ENCODE measurements at places on chromosomes 4 and X.

GRCh38 chr4:88320224-88320779 is 35.9 kb upstream of the PPM1K start:
- DNase-seq, result no peak

GRCh38 chr4:186733778-186734177 is 10.1 kb upstream of the FAT1 start:
- no peak for DNase-seq

DNA sequence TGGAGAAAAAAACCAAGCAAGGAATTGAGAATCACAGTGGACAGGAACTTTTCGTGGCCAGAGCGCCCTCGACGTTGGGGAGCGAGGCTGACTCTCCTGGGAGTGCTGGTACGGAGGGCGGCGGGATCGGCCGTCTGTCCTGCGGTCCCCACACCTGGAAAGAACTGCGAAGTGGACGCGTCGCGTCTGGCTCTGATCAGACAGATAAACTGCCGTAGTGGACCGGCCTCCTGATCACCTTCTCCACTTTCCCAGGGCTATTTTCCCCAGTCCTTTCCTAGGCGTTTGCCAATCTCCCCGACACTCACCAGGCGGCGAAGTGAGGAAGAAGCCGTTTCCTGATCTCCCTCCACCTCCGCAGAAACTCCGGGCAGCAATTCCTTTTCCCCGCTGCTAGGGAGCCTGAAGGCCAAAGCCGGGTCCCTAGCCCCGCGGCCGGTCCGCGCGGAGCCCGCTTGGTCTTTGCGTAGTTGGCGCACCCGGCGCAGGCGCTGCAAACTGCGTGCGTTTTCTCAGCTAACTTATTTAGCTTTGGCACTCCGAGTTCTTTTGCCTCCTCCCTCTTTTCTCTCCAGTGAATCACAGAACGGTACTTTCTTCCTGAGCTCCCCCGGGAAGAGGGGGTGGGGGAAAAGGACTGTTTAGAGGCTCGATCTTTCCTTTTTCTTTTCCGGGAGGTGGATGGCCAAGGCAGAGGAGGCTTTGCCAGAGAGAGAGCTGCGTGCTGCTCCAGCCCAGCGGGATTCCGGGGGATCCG is at the start of gene ARSJ:
Gene ARSJ (minus strand): TSS at position 500 of the 757 bp plus-strand sequence. CDS start 813 bp downstream, outside the sequence.
- DNase-seq, result peak; percentile 67

- no peak for DNase-seq
Observed at GRCh38 chr4:10688022-10688421, 3.5 kb upstream of the CLNK start.

- DNase-seq, result peak; percentile 25
Observed at GRCh38 chr4:141011901-141012315, 121.4 kb downstream of the RNF150 start.

- DNase-seq, result peak; percentile 34
Observed at GRCh38 chr4:95510877-95511276, 37.9 kb downstream of the UNC5C start.

DNA sequence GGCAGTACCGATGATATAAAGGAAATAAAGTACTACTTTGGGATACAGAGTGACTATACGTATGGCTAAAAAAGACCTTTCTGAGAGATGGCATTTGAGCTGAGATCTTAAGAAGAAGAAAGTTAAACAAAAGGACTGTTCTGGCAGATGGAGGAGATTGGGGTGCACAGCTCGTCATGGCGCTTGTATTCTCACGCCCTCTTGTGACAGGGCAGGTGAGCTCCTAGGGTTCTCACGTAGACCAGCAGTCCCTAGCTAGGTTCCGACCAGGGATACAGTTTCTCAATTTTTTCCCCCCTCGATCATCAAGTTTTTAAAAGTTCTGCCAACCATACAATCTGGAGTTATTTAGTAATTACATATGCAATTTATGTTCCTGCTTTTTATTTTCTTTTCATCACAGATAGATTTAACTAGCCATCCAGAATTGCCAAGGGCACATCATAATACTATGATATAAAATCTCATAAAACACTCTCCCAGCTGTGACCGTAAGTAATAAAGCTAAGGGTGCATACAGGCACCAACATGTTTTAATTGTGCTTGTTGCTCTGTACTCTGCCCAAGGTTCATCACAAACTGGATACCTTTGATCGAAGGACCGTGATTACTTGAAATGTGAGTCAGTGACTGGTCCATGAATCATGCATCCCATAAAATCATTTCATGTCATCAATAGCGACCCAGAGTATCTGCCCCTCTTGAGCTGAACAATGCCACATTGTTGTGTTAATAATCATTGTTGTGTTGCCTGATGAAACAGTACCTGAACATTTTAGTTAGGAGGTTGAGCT is 69.4 kb upstream of the ZNF518B start:
- no peak for DNase-seq

DNA sequence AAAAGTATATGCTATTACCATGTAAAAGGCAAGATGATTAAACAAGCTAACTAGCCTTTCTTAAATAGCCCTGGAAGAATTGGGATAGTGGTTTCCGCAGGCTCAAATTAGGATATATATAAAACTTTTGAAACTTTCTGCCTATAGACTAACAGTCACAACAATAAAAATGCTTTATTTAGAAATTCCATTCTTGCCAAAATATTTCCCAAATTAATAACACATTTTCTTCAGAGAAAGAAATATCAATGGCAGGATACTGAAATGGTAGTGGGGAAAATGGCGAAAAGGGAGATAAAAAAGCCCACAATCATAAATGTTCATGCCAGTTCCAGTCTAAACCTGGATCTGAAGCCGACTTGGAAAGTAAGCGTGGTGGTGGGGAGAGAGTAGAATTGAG is 56.0 kb downstream of the MAD2L1 start:
- DNase-seq, result no peak

- no peak for DNase-seq
Observed at GRCh38 chr4:137861682-137862081, 329.4 kb upstream of the PCDH18 start.

- DNase-seq, result no peak
Observed at GRCh38 chr4:97627750-97628149, 515.5 kb downstream of the STPG2 start.

GRCh38 chr4:52912608-52913007 is 50.5 kb downstream of the RASL11B start:
- no peak for DNase-seq

GRCh38 chr4:184460499-184461285 is 13.7 kb downstream of the IRF2 start:
- DNase-seq, result no peak

- DNase-seq, result peak; percentile 83
Observed at GRCh38 chr4:122921971-122922876, at the start of gene NUDT6. NUDT6 (minus strand) TSS chr4:122922597; CDS start chr4:122922572, 25 bp downstream.

GRCh38 chrX:68705986-68706385 is 58.5 kb downstream of the STARD8 start:
- no peak for DNase-seq

DNA sequence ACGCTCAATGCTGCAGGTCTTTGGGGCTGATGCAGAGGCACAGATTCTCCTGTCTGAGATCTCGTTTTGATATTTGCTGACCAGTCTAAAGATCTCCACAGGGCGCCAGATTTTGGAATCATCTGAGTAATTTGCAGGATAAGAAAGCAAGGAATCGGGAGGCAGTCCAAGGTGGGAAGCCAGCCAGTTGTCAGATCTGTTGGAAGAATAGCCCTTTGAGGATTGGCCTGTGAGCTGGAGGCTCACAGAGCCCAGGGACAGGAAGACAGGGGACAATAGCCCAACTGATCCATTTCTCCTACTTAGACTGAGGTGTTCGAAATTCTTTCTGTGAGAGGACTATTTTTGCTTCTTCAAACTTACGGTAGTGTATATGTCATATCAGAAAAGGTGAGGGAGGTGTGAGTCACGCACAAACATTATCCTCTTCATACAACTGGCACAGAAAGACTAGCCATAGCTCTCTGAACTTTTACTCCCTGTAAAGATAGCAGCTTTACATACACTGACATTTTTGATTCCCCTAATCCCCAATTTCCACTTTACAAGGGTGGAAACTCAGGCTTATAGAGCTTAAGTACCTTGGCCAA is 8.8 kb downstream of the DIPK2B start:
- DNase-seq, result peak; percentile 10

- DNase-seq, result no peak
Observed at GRCh38 chrX:119647552-119648420, 41.6 kb upstream of the NKRF start.

DNA sequence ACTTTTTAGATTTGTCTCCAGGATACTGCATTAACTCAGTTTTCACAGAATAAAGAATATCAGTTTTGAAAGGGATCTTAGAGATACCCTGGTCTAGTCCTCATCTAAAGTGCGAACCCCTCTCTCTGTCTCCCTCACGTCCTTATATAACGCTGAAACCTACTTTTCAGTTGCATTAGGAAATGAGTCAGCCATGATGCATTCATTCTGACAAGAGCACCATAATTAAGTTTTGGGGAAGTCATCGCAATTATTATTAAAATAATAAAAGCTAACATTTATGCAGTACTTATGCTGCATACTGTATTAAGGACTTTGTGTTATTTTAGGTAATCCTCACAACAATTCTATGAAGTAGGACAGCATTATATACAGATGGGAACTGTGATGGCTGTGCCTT is 116.1 kb downstream of the REELD1 start:
- no peak for DNase-seq

DNA sequence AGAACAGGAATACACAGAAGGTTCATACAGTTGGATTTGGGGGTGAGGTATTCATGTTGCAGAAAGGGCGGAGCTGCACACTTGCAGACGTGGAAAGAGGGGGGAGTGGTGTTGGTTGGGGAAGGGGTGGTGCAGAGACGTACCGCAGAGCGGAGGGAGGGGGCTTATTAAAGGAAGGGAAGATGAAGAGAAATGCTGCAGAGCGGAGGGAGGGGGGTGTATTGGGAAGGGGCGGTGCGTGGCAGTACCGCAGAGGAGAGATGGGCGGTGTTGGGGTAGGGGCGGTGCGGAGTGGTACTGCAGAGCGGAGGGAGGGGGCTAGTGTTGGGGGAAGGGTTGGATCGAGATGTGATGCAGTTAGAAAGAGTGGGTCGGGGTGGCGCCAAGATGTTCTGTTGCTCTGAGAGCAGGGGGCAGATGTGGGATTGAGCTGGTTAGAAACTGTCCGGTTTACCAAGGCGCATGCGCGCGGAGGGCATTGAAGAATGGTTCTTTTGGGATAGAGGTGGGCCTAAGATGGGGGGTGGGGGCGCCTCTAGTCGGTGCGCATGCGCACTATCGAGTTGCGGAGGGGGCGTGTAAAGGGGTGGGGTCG is 900 bp downstream of the TRO start:
- peak; percentile 95 for DNase-seq

- DNase-seq, result no peak
Observed at GRCh38 chr4:5927747-5928146, 34.9 kb upstream of the CRMP1 start.

GRCh38 chrX:154333837-154334271 is 38.3 kb downstream of the TKTL1 start:
- DNase-seq, result no peak

GRCh38 chrX:71147496-71148277 is 3.0 kb downstream of the NLGN3 start:
- no peak for DNase-seq

GRCh38 chr4:3820016-3820805 is 54.0 kb downstream of the ADRA2C start:
- no peak for DNase-seq

GRCh38 chrX:14607446-14607985 is 78.2 kb downstream of the GLRA2 start:
- no peak for DNase-seq

DNA sequence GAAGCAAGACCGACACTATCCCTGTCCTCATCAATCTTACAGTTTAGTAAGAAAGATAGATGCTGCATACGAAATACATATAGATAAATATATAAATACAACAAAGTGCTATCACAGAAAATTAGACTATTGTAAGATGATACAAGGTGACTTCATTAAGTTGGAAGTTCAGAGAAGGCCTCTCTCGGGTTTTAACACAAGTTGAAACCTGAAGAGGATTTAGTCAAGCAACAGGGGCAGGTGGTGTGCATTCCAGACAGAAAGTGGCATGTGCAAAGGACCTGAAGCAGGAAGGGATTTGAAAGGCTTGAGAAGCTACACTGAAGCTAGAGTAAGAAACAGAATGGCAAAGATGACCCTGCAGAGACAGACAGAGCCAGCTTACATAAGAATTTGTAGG is 36.5 kb downstream of the USP46 start:
- DNase-seq, result no peak

DNA sequence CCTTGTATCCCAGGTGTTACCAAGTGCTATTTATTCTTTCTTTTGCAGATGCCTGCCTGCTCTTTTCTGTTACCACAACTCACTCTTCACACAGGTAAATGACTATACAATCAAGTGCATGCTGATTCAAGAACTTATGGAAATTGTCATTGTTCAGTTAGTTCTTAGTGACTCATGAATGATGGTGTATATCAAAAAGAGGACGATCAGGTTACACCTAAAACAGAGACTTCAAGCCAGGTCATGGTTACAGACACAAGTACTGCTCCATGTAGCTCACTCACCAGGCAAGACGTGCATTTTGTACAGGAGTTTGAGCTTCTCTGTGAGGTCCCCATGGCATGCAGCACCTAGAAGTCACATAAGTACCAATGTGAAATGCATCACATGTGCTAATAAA is 59.3 kb upstream of the UCP1 start:
- DNase-seq, result no peak

GRCh38 chr4:26273616-26273980 is 47.2 kb upstream of the RBPJ start:
- peak; percentile 70 for DNase-seq

- DNase-seq, result no peak
Observed at GRCh38 chr4:11597506-11597905, 168.8 kb upstream of the HS3ST1 start.

- no peak for DNase-seq
Observed at GRCh38 chr4:113603911-113604310, 157.6 kb downstream of the CAMK2D start.

DNA sequence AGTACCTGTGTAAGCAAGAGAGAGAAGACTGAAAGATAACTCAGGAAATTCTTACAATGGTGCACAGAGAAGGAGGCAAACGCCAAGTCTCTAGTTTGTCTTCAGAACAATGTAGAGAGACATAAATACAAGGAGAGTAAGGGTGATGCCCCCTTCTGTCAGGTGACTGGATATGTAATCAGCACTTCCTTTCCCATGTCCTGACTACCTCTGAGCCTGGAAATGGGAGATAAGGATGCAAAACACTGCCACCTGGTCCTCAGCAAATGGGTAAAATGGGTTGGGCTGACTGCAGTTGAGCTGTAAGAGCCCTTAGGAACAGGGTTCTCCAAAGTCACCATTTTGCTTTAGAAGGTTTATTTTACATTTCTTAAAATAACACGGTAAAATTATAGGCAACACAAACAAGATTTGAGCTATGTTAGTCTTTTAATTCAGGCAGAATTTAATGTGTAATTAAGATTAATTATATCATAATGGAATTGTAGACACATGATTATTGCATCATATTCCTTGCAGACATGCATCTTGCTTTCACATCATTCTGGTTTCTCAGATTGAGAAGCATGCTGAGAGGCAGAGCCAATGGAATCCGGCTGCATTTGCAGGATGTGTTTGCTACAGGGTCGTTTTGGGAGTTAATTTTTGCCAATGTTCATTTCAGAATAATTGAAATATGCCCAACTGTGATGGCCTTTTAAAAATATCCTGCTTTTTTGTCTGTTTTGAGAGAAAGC is 37.2 kb upstream of the ARX start:
- no peak for DNase-seq

Measured in brain (organoid and tissue), 16 donors.